Stimulated activated CD4-positive, alpha-beta T cell treated with anti-CD3 and anti-CD28 coated beads, Interleukin-2, amount 100 ng/mL, for 24 hours (primary cell): ENCODE measurements at places on chromosomes 5 and 9.
A peak's percentile ranks its signal among the peaks of the same experiment; 100 is the strongest.

- no peak for DNase-seq
Observed at GRCh38 chr5:142746532-142747433, 23.4 kb upstream of the ARHGAP26 start.

- DNase-seq, result no peak
Observed at GRCh38 chr5:14164164-14165163, 21.3 kb downstream of the TRIO start.

DNA sequence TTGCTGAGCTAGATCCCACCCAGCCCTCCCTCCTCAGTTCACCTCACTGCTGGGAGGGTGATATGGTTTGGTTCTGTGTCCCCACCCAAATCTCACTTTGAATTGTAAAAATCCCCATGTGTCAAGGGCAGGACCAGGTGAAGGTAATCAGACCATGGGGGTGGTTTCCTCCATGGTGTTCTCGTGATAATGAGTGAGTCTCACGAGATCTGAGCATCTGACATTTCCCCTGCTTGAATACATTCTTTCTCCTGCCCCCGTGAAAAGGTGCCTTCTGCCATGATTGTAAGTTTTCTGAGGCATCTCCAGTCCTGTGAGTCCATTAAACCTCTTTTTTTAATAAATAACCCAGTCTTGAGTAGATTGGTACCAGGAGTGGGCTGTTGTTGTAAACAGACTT is 469.9 kb upstream of the DAP start:
- no peak for DNase-seq

- DNase-seq, result no peak
Observed at GRCh38 chr5:38601863-38602298, 45.4 kb upstream of the LIFR start.

GRCh38 chr5:167049043-167049663 is 1242.3 kb upstream of the WWC1 start:
- DNase-seq, result no peak

- DNase-seq, result no peak
Observed at GRCh38 chr5:117255211-117256027, 680.8 kb upstream of the SEMA6A start.

DNA sequence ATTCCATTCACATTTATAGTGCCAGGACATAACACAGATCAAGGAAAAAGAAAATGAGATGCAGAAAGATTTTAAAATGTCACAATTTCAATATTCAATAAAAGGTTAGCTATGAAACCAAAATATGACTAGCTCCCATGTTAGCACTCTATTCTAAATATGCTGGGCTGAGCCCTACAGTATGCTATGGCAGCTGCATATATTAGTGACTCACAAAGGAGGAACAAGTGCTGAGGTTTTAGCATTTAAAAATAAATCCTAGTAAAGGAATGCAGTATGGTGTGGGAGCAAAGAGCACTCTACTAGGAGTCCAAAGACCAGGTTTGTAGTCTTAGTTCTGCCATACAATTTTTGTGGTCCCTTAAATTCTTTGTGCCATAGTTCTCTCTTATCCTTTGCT is 118.4 kb downstream of the OXCT1 start:
- no peak for DNase-seq

DNA sequence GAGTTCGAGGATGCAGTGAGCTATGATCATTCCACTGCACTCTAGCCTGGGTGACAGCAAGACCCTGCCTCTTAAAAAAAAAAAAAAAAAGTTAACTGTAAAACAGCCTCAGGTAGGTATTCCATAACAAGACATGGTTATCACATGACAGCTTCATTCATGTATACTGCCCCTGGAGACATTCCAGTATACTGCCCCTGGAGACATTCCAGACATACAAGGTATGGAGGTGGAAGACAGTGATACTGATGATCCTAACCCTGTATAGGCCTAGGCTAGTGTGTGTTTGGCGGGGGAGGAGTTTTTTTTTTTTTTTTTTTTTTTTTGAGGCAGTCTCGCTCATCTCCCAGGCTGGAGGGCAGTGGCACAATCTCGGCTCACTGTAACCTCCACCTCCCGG is 105.5 kb downstream of the RICTOR start:
- no peak for DNase-seq

- peak; percentile 57 for DNase-seq
Observed at GRCh38 chr9:132114102-132114707, 34.5 kb upstream of the MED27 start.

- DNase-seq, result no peak
Observed at GRCh38 chr9:96217294-96217707, 84.7 kb downstream of the HSD17B3 start.

DNA sequence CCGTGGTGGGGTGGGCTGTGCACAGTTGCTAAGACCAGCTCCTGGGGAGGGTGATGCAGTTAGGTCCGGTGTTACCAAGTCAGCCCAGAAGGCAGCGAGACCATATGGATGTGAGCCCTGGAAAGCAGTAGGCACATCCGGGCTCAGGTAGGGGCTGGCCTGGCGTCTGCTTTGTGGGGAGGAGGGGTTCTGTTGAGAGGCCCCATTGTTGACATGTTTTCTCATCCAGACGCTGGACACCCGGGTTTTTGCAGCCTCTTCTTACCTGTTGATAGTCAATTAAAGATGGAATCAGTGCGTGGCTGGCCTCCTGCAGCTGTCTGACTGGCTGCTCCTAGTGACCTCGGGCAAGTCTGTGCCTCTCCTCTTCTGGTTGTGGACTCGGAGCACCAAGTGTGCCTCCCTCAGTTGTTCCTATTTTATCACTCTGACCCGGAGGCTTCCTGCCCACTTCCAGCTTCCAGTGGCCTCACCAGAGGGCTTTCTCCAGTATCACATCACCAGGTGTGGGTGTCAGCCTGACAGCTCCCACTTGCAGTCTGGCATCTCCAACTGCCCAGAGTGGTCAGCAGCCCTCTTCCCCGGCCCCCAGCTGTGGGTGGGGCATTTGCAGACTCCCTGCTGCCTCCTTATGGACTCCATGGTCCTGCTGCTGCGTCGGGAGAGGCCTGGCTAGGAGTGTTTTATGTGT is 90.8 kb downstream of the EHMT1 start:
- DNase-seq, result no peak
